ENCODE measurements at places on chromosomes 16 and 17.

DNA sequence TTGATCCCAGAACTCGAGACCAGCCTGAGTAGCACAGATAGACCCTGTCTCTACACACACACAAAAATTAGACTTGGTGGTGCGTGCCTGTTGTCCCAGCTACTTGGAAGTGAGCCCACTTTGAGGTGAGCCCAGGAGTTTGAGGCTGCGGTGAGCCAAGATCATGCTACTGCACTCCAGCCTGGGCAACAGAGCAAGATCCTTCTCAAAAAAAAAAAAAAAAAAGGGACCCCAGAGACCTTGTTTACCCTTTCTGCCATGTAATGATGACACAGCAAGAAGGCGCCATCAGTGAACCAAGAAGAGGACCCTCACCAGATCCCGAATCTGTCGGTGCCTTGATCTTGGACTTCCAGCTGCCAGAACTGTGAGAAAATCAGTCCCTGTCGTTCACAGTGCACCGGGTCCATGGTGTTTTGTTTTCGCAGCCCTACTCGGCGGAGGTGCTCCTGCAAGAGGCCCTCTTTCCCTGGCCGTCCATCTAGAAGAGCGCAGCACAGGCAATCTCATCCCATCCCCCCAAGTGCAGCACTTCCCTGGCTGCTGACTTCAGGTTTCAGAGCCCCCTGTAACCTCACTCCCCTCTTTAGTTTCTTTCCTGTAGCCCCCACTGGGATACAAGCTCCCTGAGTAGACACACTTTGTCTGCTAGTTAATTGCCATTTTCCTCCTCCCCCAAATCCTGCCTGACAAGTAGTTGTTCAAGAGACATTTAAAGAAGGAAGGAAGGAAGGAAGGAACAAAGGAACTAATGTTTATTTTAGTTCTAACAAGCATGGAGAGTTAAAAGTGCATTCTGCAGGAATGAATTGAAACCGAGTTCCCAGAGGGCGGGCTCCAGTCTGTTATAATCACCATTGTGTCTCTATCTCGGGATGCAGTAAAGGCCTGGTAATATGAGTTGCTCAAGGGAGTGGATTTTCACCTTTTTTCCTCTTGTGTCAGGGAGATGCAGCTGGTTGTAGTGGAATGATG, 115.3 kb downstream of the SNX29 start:
- no peak for DNase-seq

DNA sequence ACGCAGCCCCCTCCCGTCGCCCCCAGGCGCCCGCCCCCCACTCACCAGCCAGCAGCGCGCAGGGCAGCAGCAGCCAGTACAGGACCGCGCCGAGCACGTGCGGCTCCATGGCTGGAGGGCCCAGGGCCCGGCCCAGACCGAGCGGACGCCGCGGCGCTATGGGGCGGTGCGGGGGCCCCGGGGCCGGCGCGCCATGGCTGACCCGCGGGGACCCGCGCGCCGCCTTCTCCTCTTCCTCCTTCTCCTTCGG, 239 bp downstream of the PIEZO1 start:
- DNase-seq, result no peak

DNA sequence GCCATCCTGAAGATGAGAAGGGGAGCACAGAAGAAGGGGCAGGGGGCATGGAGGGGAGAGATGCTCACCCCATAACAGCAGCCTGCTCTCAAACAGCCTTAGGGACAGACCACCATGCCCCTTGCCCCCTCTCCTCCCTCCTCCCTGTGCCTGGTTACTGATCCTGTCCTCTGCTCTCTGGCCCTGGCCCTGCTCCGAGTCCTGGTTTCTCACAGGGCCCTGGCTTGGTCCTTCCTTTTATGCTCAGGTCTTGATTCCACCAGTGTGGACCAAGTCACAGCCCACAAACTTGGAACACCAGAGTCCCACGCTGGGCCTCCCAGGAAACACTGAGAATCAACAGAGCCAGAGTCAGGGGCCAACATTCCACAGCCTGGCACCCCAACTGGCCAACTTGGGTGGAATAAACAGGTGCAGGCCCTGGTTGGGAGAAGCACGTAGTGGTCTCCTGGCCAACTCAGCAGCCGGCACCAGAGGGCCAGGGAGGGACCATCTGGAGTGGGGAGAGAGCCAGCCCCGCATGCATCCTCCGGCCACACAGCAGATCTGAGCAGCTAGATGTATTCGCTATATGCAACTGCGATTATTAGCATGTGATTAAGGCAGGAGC, 44.9 kb upstream of the CDC42EP4 start:
- no peak for DNase-seq

DNA sequence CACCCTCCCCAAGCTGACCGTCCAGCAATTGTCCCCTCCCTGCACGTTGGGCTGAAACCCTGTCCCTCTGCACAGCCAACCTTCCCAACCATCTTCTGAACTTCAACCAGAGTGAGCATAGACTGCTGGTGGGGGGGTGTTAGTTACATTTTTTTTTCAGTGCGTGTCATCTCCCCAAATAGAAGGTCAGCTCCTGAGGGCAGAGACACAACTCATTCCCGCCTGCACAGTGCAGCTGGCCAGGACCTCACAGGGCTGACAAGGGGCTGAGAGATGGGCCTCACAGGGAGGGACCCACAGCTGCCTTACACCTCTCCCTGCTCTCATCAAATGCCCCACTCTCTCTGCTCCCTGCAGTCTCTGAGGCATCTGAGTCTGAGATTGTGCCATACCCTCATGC, 8.4 kb downstream of the SRL start:
- peak; percentile 32 for DNase-seq

GRCh38 chr16:84888450-84888849, 68.7 kb downstream of the CRISPLD2 start:
- DNase-seq, result peak; percentile 41

DNA sequence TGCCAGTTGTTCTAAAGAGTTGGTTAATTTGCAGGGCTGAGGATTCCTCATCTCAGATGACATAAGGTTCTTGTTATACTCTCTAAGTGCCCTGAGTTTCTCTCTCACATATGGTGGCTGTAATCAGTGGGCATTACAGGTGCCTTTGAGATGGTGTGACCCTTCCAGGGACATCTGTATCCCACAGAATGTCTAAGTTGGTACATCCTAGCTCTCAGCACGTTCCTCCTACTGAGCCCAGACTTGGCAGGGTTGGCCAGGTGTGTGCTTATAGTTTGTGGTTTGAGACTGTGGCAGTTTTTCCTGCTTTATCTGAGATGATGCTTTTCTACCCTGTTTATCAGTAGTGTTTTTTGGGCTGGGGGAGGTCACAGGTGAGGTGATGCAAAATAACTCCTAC, 36.3 kb downstream of the SPECC1 start:
- DNase-seq, result no peak

- no peak for DNase-seq
Observed at GRCh38 chr17:35695613-35696012, 35.8 kb upstream of the RASL10B start.

DNA sequence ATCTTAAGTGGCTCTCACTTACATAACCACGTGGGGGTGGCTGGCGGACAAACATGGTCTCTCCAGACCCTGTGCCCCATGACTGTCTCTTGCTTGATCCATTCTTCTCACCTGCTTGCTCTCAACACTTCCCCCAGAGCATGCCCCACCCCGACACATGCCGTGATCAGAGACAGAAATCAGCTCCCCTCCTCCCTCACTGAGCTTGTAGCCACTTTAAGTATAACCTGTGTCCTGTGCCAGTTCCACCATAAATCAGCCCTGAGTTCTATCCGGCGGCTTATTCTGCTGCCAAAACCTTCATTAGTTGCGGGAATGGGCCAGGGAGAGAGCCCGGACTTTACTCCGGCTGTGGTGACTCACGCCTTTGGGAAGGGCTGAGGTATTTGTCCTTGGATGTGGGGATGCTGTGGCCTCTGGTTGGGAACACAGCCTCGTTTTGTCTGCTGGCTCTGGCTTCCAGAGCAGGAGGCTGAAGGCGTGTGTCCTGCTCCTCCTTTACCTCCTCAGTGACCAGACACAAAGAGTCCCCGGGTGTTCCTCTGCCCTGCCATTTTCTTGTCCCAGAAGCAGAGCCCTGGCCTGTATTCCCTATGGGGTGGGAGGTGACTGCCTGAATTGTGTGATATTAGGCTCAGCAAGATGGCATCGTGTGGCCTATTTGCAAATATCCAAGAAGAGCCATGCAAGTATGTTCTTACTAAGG, 21.1 kb downstream of the ANKRD40 start:
- DNase-seq, result peak; percentile 86

GRCh38 chr16:70745536-70746025, 55.4 kb downstream of the VAC14 start:
- DNase-seq, result no peak

DNA sequence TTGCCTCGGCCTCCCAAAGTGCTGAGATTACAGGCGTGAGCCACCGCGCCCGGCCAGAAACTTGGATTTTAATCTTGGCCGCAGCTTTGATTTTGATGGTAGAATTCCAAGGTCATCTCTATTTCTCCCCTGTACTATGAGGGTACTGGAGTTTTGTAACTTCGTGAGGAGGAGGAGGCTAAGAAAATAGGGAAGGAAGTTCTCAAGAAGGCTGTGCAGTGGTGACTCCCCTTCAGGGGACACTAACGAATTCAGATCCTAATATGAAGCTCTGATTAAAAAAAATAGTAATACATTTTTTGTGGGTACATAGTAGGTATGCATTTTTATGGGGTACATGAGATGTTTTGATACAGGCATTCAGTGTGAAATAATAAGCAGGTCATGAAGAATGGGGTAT, 55.9 kb downstream of the LDHD start:
- no peak for DNase-seq

DNA sequence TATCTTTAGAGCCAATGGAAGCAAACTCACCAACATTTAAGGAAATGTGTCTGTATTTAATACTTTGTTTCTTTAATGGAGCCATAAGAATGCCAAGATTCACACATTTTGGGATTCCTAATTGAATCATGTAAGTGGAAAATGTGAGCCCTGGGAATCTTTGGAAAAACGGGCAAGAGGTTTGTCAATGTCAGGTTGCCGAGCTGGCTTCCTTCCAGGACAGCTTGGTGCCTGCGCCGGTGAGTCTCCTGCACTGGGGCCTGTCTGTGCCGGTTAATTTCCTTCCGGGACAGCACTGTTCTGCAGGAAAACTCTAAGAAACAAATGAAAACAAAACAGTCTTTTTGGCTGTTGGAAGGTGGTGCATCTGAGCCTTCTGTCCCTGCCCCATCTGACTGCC, 210.6 kb downstream of the HAPSTR1 start:
- no peak for DNase-seq

- no peak for DNase-seq
Observed at GRCh38 chr16:3513892-3514583, 13.2 kb downstream of the CLUAP1 start.

GRCh38 chr17:36602030-36602748, 806 bp downstream of the MRM1 start:
- peak; percentile 29 for DNase-seq

- no peak for DNase-seq
Observed at GRCh38 chr17:48577330-48577945, 712 bp downstream of the HOXB4 start.

- DNase-seq, result no peak
Observed at GRCh38 chr16:88554711-88555264, 15.4 kb upstream of the ZC3H18 start.

All from EL (cell line).